ENCODE measurements at places on chromosomes 1 and 21. TPM values are rescaled to one million over a fixed set of nuclear protein-coding genes. Genes with fewer than 3 reads are reported as not detected.

Gene FAM3B
- not detected for total RNA-seq

Gene FCRL1
- not detected for total RNA-seq

Gene TMEM61
- total RNA-seq, result not detected

Gene ETV3L
- total RNA-seq, result not detected

Gene ELAPOR1
- total RNA-seq, result 0.49 TPM

Gene PLCH2
- total RNA-seq, result 0.36 TPM

Gene PLEKHA6
- 23.1 TPM for total RNA-seq

Gene HIPK1
- 21.1 TPM for total RNA-seq

Gene B3GALNT2
- total RNA-seq, result 22.2 TPM

Gene MSH4
- 0.03 TPM for total RNA-seq

Gene CHRNB2
- 0.45 TPM for total RNA-seq

Gene CBR1
- total RNA-seq, result 184 TPM

Gene GSTM1
- not detected for total RNA-seq

Gene GUCA2A
- total RNA-seq, result not detected

Gene S100A2
- total RNA-seq, result 23.4 TPM

Gene MCOLN2
- 1.7 TPM for total RNA-seq

Gene SH2D2A
- total RNA-seq, result 5.1 TPM

Gene VANGL2
- total RNA-seq, result 1.2 TPM

Gene GOLT1A
- 5.5 TPM for total RNA-seq

Gene REN
- total RNA-seq, result not detected

Gene SLAMF6
- total RNA-seq, result not detected

Gene DSCAM
- not detected for total RNA-seq

Gene NOTCH2NLA
- total RNA-seq, result 15.1 TPM

Gene RXFP4
- total RNA-seq, result not detected

Gene MMEL1
- not detected for total RNA-seq

Data from A549 treated with DMSO at 1 μM for 4 hours (cell line).